ENCODE measurements at places on chromosomes 3 and 15.
A peak's percentile ranks its signal among the peaks of the same experiment; 100 is the strongest.

- H3K27ac ChIP-seq = no peak overlapping the region
- H3K4me1 ChIP-seq = peaks cover 15% of the 10 kb centered on the region
- H3K4me3 ChIP-seq = no peak overlapping the region
- H3K36me3 ChIP-seq = no peaks in the 10 kb centered on the region
- no peak for DNase-seq
- H3K27me3 ChIP-seq = no peaks in the 10 kb centered on the region
These were observed 41.0 kb downstream of the CRYGS start for GRCh38 chr3:186502966-186503712.

GRCh38 chr15:83207660-83208366 lies at the start of gene HDGFL3:
Gene HDGFL3, minus strand, starts transcription at chr15:83207823. Its CDS starts 409 bp downstream, at chr15:83207414.
- no peaks in the 10 kb centered on the region for H3K36me3 ChIP-seq
- H3K27ac ChIP-seq = peak within 1 kb of the TSS; percentile 96
- DNase-seq = peak; percentile 79
- peaks cover 12% of the 10 kb centered on the region for H3K4me1 ChIP-seq

DNA sequence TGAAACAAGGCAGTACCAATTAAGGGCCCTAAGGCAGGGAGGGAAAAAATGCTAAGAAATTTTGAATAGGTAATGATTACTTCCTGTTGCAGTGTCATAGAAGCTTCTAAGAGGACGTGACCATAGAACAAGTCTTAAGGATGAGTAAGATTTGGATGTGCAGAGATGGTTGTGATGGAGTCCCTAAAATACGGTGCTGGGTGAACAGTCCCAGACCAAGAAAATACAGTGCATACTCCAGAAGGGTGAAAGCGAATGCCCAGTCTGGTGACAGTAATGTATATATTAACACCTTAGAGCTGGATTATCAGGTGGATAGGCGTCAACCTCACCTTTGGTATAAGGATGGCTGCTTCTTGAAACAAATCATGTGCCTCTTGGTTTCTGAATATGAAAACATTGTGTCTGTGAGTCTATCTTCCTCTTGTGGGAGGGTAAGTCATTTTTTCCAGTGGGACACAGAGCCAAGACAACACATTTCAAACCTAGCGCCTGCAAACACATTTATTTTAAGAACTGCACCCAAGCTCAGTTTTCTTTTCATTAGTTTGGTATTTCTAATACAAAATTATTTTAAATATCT lies 101.2 kb upstream of the TP63 start:
- H3K27ac ChIP-seq = no peak overlapping the region
- DNase-seq = no peak
- no peaks in the 10 kb centered on the region for H3K27me3 ChIP-seq
- H3K36me3 ChIP-seq = no peaks in the 10 kb centered on the region
- H3K4me1 ChIP-seq = no peaks in the 10 kb centered on the region
- no peak overlapping the region for H3K4me3 ChIP-seq

GRCh38 chr3:13839726-13840340 lies 40.0 kb downstream of the WNT7A start:
- H3K27me3 ChIP-seq = no peaks in the 10 kb centered on the region
- H3K27ac ChIP-seq = no peak overlapping the region
- DNase-seq = no peak
- H3K36me3 ChIP-seq = no peaks in the 10 kb centered on the region

GRCh38 chr15:56729561-56729960 lies 3.7 kb downstream of the ZNF280D start:
- peaks cover 23% of the 10 kb centered on the region for H3K4me1 ChIP-seq
- H3K4me3 ChIP-seq = no peak overlapping the region
- no peaks in the 10 kb centered on the region for H3K36me3 ChIP-seq
- no peaks in the 10 kb centered on the region for H3K27me3 ChIP-seq

DNA sequence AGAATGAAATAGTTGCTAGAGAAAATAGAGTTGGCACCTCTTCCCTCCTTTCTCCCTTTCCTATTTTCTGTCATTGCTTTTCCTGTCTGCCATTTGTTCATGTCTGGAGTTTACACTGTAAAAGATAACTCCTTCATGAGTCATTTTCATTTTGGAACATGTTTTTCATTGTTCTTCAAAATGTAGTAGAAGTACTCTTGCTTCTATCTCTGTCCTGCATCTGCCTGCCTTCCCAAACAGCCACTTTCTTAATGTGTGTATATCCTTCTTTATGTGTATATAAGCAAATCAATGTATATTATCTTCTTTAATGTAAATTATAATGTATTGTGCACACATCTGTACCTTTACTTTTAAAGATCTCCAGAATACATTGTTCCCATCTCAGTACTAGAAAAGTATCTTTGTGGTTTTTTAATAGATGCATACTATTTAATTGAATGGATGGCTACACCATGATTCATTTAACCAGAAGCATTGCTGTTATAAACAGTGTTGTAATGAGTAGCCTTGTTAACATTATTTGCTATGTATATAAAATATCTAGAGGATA lies 41.1 kb downstream of the TSC22D2 start:
- DNase-seq = no peak
- H3K36me3 ChIP-seq = no peaks in the 10 kb centered on the region
- no peaks in the 10 kb centered on the region for H3K27me3 ChIP-seq

DNA sequence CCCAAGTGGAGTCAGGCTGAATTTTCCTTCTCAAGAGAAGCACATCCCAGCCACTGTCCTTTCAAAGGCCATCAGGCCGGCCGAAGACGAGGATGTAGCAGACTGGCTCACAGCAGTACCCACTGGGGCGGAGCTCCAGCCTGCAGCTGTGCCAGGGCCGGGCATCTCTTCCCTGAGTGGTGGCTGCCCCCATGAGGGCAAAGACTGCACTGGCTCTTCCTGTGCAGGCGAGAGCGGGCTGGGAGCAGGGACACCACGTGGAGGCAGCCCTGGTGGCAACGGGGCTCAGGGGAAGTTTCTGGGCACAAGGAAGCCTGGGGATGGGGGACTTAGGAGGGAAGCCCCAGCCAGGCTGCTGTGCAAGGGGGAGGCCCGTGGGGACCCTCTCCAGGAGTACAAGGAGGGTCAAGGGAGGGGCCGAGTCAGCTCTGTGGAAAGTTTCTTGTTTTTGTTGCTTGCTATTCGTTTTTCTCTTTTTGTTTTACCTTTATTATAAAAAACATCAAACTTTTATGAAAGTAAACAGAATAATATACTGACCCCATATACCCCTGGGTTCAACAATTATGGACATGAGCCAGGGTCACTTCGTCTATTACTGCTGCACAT lies 66.1 kb downstream of the RPN1 start:
- H3K4me1 ChIP-seq = no peaks in the 10 kb centered on the region
- no peaks in the 10 kb centered on the region for H3K27me3 ChIP-seq
- H3K27ac ChIP-seq = no peak overlapping the region
- H3K36me3 ChIP-seq = no peaks in the 10 kb centered on the region
- no peak overlapping the region for H3K4me3 ChIP-seq

DNA sequence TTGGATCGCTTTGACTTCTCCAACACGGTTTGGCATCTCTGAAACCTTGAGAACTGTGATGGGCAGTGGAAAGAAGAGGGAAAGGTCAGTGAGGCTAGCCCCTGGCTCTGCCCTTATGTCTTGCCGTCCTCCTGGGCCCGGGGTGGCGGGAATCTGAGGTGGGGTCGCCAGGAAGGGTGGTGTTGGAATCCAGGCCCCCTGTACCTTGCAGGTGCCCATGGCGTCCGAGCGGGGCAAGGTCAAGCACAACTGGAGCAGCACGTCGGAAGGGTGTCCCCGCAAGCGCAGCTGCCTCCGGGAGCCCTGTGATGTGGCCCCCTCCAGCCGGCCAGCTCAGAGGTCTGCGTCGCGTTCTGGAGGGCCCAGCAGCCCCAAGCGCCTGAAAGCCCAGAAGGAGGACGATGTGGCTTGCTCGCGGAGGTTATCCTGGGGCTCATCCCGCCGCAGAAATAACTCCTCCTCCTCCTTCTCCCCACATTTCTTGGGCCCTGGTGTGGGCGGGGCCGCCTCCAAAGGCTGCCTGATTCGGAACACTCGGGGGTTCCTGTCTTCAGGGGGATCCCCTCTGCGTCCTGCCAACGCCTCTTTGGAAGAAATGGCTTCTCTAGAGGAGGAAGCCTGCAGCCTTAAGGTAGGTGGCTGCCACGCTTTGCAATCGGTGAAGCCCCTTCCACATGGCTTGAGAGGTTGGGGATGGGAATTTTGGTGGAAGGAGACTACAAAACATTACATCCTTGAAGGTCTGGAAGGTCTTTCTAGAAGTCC lies 907 bp downstream of the TATDN2 start:
- DNase-seq = peak; percentile 29
- peak overlapping the region; percentile 65 for H3K4me3 ChIP-seq
- no peaks in the 10 kb centered on the region for H3K27me3 ChIP-seq
- no peaks in the 10 kb centered on the region for H3K36me3 ChIP-seq

- no peaks in the 10 kb centered on the region for H3K27me3 ChIP-seq
- no peaks in the 10 kb centered on the region for H3K4me1 ChIP-seq
- no peak overlapping the region for H3K27ac ChIP-seq
These were observed 1.9 kb upstream of the SEMA6D start for GRCh38 chr15:47715402-47715801.

- no peak overlapping the region for H3K4me3 ChIP-seq
- no peak for DNase-seq
- no peak overlapping the region for H3K27ac ChIP-seq
- no peaks in the 10 kb centered on the region for H3K27me3 ChIP-seq
These were observed 46.4 kb upstream of the PGPEP1L start for GRCh38 chr15:99054025-99054387.

GRCh38 chr3:197002701-197003454 lies 26.7 kb downstream of the MELTF start:
- peaks cover 4% of the 10 kb centered on the region for H3K4me1 ChIP-seq
- peak; percentile 60 for DNase-seq
- H3K27me3 ChIP-seq = no peaks in the 10 kb centered on the region
- peak overlapping the region; percentile 67 for H3K4me3 ChIP-seq
- peak overlapping the region; percentile 91 for H3K27ac ChIP-seq

DNA sequence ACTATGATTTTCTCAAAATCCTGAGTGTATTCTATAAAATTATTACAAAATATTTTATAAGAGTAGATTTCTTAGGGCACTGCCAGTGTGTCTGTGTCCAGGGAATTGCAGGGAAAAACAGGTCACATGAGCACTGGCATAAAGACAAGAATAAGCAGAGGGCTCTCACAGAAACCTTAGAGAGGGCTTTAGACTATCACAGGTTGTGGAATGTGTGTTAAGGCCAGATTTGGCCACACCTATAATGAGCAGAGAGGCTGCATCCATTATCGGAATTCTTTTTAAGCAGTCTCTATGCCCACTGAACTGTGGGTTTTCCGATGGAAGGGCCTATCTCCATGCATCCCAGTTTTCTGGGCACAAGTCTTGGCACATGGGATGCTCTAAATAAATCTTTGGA lies 90.2 kb downstream of the RTP4 start:
- H3K4me3 ChIP-seq = no peak overlapping the region
- DNase-seq = no peak
- no peaks in the 10 kb centered on the region for H3K36me3 ChIP-seq
- no peak overlapping the region for H3K27ac ChIP-seq

DNA sequence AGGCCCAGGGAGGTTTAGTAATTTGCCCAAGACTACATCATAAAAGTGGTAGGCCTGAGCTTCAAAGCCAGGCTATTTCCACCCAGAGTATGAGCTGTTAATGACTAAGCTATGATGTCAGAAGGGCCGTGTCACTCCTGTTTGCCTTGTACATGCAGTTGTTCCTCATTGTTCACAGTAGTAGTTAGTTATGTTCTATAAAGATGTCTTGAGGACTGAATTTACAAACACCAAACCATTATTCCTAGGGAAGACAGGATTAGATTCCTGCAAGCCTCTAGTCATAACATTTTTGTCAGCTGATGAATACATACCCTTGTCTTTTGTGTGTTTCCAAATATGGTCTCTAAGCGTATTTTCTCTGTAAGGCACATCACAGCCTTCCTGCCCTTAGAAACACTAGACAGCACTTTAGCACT lies 20.9 kb upstream of the LARS2 start:
- no peak for DNase-seq
- no peaks in the 10 kb centered on the region for H3K36me3 ChIP-seq
- no peaks in the 10 kb centered on the region for H3K4me1 ChIP-seq
- H3K27me3 ChIP-seq = no peaks in the 10 kb centered on the region
- H3K4me3 ChIP-seq = no peak overlapping the region

DNA sequence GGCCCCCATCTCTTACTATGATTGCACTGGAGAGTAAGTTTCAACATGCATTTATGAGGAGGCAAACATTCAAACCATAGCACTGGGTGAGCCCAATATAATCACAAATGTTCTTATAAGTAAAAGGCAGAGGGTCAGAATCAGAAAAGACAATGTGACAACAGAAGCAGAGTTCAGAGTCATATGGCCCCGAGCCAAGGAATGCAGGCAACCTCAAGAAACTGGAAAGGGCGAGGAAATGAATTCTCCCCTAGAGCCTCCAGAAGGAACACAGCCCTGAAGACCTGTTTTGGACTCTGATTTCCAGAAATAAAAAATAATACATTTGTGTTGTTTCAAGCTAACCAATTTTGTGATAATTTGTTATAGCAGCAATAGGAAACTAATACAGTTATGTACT lies 81.3 kb upstream of the ABI3BP start:
- H3K27me3 ChIP-seq = no peaks in the 10 kb centered on the region
- H3K4me1 ChIP-seq = no peaks in the 10 kb centered on the region
- H3K36me3 ChIP-seq = no peaks in the 10 kb centered on the region
- H3K27ac ChIP-seq = no peak overlapping the region
- no peak for DNase-seq

DNA sequence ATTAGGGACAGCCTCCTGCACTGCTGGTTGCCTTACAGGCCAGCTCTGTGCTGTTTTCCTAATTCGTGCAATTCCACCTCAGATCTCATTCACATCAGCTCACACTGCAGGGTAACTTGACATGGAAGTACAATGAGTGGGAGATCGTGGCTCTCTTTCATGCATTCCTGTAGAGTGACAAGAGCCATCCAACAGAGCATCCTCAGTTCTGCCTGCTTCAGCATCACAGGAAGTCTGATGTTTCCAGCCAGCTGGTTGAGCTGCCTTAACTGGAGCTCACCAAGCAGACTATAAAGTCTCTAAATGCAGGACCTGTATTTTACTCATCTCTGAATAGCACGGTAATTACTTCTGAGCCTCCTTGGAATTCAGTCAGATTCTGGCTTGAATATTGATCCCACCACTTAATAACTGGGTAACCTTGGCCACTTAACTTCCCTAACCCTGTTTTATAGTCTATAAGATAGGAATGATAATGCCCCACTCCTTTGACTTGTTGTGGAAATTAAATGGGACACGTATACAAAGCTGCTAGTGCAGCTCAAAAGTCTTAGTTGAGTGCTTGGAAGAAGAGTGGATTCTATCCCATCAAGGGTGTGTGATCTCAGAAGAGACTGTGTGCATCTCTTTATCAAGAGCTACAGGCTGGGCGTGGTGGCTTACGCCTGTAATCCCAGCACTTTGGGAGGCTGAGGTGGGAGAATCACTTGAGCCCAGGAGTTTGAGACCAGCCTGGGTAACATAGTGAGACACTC lies 1.4 kb upstream of the DIS3L start:
- no peak for DNase-seq
- no peaks in the 10 kb centered on the region for H3K36me3 ChIP-seq
- H3K27ac ChIP-seq = peak overlapping the region; percentile 95
- H3K4me1 ChIP-seq = peaks cover 19% of the 10 kb centered on the region
- H3K27me3 ChIP-seq = no peaks in the 10 kb centered on the region
- no peak overlapping the region for H3K4me3 ChIP-seq

- DNase-seq = no peak
- no peak overlapping the region for H3K27ac ChIP-seq
- no peaks in the 10 kb centered on the region for H3K27me3 ChIP-seq
- H3K4me3 ChIP-seq = no peak overlapping the region
These were observed 12.8 kb upstream of the SPTBN5 start for GRCh38 chr15:41906608-41907007.
